ENCODE measurements at places on chromosomes 16 and 17.

GRCh38 chr17:70290770-70291169, 121.4 kb downstream of the KCNJ2 start:
- no peak for DNase-seq

GRCh38 chr16:77647726-77648125, 74.6 kb upstream of the NUDT7 start:
- DNase-seq, result no peak

- DNase-seq, result no peak
Measured at GRCh38 chr17:19656336-19656735, 7.8 kb downstream of the ALDH3A2 start.

- no peak for DNase-seq
Measured at GRCh38 chr17:75260641-75261335, 618 bp downstream of the GGA3 start.

GRCh38 chr17:61247439-61247838, 152.2 kb upstream of the TBX2 start:
- no peak for DNase-seq

DNA sequence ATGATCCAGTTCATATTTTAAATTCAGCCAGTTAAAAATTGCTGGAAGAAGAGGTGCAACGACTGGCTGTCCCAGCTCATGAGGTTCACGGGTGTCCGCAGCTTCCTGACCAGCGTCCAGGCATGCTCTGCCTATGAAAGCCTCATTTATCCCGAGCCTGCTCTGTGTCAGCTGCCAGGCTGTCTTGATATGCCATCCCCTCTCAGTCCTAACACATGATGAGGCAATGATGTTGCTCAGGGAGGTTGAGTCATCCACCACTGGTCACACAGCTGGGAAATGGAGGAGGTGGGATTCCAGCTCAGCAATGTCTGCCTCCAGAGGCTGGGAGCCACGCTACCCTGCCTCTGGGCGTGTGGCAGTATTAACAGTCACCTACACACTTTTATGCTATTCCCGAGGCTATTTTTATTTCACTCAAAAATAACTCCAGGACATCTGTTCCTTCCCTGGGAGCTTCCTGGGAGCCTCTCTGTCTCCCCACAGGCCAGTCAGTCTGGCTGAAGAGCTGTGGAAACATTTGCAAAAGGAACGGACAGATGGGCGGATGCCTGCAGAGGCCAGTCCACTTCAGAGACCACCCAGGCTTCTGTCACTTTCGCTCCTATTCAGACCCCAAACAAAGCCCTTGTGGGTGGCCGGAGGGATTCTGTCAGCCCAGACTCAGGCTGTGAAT, 22.5 kb downstream of the RAB11FIP4 start:
- no peak for DNase-seq

DNA sequence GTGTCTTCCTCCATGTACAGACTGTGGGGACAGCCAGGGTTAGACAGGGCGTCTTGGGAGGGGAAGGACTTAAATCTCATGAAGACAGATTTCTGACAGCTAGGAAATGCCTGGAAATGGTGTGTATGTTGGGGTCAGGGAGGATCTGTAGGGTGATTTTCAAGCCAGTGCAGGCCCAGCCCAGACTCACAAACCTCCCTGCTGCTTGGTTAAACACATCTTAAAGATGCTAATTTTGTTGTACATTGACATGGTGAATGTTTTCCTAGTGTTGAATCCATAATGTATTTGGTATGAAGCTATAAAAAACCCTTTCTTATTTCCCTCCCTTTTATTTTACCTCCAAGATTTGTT, 238.3 kb downstream of the CCDC182 start:
- no peak for DNase-seq

- DNase-seq, result no peak
Measured at GRCh38 chr16:87336434-87337240, 19.4 kb upstream of the C16orf95 start.

- DNase-seq, result peak; percentile 58
Measured at GRCh38 chr16:23408823-23409298, 44.1 kb downstream of the COG7 start.

DNA sequence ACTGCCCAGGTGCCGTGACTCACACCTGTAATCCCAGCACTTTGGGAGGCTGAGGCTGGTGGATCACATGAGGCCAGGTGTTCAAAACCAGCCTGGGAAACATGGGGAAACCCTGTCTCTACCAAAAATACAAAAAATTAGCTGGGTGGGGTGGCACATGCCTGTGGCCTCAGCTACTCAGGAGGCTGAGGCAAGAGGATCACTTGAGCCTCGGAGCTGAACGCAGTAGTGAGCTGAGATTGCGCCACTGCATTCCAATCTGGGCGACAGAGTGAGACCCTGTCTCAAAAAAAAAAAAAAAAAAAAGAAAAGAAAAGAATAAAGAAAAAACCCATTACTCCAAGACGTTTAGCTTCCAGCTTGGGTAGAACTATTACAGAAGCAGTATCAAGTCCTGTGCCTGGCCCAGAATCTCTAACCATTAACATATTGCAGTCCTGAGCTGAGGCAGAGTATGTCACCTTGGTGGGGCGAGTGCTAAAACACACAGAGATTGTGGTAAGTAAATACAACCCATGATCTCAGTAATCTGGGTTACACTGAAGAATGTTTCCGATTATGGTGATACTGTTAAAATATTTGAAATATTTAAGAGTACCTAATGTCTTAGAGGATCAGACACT, 23.2 kb upstream of the CFAP20 start:
- no peak for DNase-seq

GRCh38 chr17:78058001-78058400, 70.6 kb downstream of the TMC6 start:
- DNase-seq, result no peak

GRCh38 chr16:69056421-69056820, 49.0 kb upstream of the HAS3 start:
- no peak for DNase-seq

DNA sequence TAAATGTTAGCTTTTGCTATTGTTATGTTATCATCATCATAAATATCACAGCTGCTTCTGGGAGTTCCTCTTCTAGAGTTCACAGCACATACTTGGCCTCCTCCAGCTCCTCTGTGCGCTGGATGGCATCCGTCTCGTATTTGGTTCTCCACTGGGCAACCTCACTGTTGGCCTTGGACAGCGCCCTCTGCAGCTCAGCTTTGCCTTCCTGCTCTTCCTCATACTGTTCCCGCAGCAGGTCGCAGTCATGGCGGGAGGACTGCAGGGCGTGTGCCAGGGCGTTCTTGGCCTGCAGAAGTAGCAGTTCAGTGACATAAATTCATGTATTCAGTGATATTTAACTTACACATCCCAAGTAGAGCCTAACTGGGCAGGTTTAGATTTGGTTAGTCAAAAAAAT, 23.4 kb downstream of the MYH8 start:
- no peak for DNase-seq

Data from left cardiac atrium (tissue), 4 donors.